ENCODE measurements at places on chromosomes 16 and 17.

DNA sequence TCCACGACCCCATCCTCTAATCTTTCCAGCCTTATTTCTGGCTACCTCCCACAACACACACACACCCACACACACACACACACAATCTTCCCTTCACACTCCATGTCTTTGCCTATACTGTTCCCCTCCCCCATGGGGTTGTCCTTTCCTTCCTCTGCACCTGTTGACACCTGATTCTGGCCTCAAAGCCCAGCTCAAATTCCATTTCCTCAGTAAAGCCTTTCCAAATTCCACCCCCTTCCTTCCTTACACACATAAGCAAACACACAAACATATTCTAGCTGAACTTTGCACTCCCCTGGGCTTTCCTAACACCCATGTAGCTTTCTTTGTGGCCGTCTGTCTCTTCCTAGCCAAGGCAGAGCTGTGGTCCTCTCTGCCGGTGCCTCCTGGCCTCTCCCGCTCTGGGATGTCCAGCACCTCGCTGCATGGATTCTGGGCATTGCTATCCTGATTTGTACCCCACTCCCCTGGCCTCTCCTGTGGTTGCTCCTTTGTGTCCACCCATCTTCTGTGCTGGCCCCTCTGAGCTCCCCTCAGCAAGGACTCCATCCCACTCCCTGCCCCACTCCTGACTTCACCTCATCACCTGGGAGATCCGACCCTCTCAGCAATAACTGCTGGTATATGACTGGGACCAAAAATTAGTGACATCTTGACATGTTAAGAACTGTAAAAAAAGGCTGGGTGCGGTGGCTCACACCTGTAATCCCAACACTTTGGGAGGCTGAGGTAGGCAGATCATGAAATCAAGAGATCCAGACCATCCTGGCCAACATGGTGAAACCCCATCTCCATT is 8.4 kb upstream of the SRCIN1 start:
- DNase-seq: peak; percentile 42

DNA sequence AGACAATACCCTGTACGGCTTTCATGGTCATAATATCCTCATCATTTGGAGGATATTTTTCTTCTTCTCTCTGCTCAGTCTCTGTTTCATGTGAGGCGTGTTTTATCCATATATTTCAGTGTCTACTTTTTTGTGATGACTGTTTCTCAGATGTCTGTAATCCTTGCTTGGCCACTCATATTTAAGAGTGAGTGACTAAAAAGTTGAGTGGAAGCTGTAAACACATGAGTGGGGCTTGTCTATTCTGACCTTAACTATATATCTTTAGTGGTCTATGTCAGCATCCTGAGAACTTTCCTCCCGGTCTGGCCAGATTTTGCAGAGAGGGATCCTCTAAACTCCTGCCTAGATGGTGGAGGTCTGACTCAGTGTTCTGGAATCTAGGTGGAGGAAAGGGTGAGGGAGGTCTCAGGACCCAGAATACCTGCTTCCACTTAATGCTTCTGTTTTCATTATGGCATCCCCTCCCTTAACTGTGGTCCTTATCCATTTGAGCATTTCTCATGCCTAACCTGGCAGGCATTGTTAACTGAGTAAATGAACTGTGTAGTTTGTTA is 6.0 kb downstream of the DDX19B start:
- DNase-seq: no peak

DNA sequence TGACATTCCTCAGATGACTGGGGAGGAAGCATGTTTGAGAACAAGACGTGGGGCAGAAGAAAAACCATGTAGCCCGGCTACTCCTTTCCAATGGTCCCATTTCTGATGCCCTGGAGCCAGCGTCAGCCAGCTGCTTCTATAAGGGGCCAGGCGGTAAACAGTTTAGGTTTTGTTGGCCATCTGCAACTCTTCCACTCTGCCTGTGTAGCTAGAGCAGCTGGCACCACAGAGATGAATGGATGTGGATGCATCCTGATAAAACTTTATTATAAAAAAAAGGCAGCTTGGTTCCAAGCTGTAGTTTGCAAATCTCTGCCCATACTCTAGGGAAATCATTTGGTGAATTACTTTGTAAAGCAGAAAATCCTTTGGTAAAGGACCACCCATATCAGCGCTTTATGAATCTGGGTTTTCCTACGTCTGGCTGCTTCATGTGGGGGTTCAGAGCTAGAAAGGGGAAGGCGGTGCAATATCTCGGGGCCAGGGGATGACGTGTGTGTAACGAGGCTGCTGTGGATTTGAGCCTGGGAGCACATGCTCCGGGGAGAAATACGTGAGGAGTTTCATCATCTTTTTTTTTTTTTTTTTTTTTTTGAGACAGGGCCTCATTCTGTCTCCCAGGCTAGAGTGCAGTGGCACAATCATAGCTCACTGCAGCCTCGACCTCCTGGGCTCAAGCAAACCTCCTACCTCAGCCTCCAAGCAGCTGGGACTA is 3.4 kb upstream of the SRL start:
- DNase-seq: no peak

- DNase-seq: no peak
Observed at GRCh38 chr16:49515016-49515565, 141.5 kb downstream of the C16orf78 start.

- no peak for DNase-seq
Observed at GRCh38 chr16:337975-338575, 14.4 kb downstream of the AXIN1 start.

- no peak for DNase-seq
Observed at GRCh38 chr17:309361-309888, 43.2 kb downstream of the RPH3AL start.

- peak; percentile 87 for DNase-seq
Observed at GRCh38 chr17:28908640-28909167, 5.8 kb upstream of the DHRS13 start.

DNA sequence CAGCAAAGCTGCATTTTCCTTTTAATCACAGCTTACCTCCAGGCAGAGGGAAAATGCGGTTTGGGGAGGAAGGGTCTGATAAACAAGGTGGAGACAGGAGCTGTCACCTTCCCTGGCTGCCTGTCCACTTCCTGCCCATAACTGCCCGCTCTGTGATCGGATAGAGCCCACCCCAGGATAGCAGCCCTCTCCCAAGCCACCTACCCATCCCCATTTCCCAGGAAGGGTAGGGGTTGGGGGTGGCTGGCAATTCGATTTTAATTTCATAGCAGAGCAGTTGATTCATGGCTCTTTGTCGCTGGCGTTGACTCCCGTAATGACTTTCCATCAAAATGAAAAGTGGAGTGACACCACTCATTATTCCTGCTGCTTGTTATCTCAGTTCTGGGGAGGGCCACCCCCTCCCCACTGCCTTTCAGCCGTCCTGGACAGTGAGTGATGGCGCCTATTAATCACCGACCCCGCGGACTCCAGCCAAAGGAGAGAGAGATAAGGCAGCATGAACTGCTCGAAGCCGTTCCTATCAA is 11.2 kb downstream of the CDK5RAP3 start:
- DNase-seq: no peak

DNA sequence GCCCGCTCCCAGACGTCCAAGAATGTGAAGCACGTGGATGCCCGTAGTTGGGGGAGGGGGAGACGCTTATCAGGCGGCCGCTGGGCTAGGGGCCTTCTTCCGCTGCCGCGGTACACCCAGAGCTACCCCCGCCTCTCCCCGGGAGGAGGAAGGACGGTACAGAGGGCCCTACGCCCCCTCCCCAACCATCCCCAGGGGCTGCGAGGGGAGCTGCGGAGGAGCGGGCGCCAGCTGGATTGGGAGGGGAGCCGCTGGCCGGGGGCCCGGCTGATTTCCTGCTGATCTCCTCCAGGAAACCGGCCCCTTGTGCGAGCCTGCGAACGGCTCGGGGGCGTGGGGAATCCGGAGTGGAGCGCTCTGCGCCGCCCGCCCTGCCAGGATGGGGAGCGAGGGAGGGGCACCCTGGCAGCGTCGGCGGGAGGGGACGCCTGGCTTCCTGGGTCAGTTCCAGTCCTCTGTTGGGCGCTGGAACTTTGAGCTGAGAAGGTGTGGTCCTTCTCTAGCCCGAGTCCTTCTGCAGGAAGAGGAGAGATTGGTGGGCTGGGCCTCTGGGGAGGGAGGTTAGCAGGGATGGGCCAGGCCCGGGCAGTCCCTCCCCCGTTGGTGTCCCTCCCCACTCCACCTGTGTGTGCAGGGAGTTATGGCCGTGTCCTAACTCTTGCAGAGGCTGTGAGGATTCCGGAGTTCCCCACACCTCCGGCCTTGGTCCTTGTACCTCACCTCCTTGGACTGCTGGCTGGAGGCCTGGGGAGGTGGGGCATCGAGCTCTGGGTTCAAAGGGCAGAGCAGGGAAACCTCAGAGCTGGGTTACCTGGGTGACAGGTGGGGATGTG is 19.2 kb downstream of the GJD3 start:
- peak; percentile 85 for DNase-seq

- DNase-seq: no peak
Observed at GRCh38 chr17:60089096-60089806, 10.5 kb upstream of the HEATR6 start.

GRCh38 chr17:17354560-17355349 is 51.6 kb downstream of the NT5M start:
- DNase-seq: peak; percentile 82

DNA sequence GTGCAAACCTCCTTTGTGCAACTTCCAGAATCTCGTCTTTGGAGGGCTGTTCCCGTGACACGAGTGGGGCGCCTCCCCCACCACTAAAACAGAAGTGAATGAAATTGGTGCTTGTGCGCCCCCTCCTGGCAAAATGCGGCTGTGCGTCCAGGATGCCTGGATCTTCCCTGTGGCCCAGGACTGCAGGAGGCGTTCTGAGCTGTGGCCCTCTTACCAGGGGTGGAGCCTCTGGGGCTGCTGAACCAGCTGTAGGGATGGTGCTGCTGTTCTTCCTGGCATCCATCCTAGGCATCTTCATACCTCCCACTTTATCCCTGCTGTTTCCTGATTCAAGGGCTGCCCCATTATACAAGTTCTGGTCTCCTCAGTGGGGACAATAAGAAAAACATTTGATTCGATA is 18.5 kb upstream of the NAGLU start:
- peak; percentile 95 for DNase-seq

- no peak for DNase-seq
Observed at GRCh38 chr17:21815352-21816063, 123.2 kb downstream of the KCNJ18 start.

DNA sequence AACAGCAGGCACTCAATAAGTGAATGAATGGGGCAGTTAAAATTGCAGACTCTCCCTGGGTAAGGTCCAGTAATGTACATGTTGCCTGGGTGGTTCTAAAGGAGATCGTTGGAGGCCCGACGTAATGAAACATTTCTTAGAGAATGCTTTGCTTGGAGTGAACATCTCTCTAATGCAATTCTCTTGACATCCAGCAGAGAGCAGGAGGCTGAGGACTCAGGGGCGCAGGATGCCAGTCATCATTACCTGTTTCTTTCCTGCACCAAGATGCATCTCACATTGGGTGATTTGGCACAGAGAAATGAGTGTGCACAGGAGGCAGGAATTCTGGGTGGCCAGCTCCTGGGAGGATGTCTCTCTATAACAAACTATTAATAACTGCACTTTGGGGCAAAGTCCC is 130.3 kb upstream of the RBBP6 start:
- no peak for DNase-seq

GRCh38 chr16:26830428-26831127 is 236.1 kb upstream of the C16orf82 start:
- DNase-seq: no peak

GRCh38 chr17:54840885-54841591 is 59.6 kb upstream of the TOM1L1 start:
- DNase-seq: no peak

DNA sequence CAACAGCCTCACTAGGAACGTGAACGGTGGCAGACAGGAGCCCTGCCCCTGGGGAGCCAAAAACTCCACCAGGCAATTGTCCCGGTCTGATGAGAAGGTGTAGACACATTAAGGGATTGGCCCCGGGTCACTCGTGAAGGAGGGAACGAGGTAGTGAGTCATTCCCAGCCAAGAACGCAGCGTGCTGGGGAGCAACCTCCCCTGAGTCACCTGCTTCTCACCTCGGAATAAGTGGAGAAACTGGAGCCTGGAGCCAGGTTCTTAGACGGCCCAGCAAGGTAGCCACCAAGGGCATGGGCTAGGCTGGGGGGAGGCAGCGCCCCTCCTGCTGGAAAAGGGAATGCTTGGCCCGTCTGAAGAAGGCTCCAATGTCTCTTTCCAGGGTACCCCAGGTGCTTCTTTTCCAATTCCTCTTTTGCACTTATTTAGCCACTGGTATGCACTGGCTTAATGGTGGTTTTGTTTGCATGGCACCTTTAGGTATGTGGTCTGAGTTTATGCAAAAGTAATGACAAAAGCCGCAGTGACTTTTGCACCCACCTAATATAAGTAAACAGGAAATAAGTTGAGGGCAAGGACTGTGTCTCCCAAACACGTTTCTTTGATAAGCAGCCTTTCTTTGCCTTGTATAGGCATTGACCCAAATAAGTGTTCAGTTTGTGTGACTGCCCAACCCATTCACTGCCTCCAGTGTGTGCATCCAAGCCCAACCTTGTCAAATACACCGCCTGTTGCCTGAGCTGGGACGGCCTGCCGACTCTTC is 1.8 kb upstream of the HELZ start:
- DNase-seq: no peak

- no peak for DNase-seq
Observed at GRCh38 chr16:28187595-28188004, 24.2 kb downstream of the XPO6 start.

DNA sequence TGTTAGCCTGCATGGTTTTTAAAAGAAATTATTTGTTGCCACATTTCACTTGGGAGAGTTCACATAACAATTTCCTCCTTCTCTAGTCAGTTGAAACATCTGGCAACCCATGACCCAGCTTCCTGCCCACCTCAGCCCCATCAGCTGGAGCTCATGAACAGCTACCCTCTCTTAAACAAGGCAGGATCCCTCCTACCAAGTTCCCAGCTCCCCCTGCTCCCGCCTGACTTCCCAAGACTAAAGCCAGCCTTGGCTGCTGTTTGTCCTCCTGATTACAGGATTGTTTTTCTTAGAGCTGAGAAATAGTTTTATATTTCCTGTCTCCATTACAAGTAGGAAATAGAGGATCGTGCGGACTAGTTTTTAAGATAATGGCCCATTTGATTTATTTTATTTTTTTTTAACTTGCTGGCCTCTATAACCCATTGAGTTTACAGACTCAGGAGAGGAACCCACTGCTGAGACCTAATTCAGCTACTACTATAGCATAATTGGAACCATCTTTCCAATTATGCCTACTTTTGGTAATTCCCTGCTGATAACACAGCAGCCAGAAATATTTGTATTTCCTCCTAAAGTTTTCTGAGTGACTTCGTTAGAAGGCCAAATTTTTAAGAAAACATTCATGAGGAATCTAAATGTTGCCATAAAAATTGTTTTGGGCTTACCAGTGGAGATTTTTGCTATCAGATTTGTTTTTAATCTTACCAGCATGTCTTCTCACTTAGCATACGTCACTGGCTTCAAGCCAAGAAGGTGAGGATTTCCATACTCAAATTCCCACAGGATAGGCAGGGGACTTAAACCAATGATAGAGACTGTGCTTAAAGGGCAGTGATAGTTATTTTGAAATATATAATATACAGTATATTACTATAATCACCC is 90.0 kb downstream of the ELAC2 start:
- DNase-seq: no peak
